ENCODE measurements at places on chromosomes 6 and 20.

GRCh38 chr6:46276576-46277142, 105.9 kb upstream of the ENPP5 start:
- DNase-seq: no peak

DNA sequence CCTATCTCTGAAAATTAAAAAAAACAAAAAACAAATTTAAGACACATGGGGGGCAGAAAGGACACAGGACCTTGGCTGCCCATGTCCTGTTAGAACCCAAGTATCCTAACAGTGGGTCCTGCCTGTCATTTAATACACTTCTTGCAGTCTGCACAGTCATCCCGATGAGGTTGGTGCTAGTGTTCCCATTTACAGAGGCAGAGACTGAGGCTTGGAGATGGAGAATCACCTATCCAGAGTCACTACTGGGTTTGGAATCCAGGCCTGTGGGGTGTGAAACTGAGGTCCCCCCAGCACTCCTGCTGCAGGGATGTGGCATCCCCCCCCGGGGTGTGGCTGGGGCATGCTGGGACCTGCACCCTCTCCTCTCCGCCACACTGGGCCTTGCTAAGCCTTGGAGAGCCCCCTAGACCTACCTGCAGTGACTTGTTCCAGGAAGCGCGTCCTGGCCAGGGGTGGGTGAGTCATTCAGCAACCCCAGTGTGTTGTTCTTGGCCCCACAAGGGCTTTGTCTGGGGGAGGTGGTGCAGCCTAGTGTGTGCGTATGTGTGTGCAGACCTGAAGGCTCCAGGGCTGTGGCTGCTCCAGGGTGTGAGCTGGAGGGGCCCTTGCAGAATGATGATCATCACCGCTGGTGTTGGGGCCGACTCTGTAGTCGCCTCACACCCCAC, 49.7 kb downstream of the BCAS4 start:
- DNase-seq: no peak

DNA sequence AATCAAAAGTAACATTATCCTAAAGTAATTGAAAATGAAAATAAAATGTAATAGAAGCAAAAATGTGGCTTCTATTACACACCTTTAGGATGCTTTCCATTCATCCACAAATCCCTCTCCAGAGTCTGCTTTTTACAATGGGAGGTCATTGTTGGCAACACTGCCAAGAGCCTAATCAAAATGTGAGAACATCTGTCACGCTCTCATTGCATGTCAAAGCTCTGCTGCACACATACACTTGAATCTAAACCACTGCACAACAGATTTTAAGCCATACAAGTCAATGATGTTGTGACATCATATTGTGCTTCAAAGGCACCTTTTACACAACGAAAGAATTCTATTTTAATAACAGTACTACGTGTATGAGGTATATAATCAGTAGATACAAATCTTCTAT, 82.1 kb downstream of the PREP start:
- DNase-seq: no peak

DNA sequence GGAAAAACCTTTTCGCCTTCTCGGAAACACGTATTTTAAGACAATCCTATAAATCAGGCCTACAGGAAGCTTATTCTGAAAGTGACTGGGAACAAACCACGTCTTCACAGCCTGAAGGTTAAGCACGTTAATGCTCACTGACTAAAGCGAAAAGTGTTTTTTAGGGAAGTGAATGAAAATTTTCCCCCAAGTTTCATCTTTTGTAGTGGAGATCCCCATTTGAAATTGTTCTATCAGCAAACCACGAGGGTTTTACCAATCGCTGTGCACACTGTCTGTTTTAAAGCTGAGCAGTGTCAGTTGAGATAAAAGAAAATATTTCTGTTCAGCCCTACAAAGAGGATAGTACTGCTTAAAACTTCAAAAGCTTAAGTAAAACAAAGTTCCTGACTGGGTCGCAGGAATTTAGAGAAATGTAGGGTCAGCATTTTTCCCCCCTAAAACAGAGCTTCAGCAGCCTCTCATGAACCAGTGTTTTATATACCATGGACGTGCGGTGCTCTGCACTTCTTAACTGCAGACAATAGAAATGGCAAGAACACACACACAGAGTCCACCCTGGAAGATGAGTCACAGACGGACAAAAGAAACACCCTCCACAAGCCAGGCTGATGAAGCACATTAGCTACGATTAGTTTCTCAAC, 34.9 kb downstream of the SLC22A23 start:
- DNase-seq: no peak

DNA sequence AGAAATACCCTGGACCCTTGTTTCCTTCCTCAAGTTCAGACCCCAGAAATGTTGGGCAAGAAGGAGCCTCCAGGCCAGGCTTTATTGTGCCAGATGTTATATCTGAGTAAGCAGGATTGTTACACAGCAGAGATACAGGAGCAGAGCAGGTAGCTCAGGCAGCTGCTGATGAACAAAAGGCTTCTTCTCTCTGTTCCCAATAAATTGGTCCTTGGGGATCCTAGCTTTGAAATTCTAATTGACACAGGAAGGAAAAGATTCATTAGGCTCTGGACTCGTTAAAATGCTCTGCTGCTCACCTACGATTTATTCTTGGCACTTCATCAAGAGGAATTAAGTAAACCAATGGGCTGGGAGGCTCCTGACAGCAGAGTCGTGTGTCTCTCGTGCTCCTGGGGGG, 54.2 kb downstream of the RALY start:
- DNase-seq: peak; percentile 19

DNA sequence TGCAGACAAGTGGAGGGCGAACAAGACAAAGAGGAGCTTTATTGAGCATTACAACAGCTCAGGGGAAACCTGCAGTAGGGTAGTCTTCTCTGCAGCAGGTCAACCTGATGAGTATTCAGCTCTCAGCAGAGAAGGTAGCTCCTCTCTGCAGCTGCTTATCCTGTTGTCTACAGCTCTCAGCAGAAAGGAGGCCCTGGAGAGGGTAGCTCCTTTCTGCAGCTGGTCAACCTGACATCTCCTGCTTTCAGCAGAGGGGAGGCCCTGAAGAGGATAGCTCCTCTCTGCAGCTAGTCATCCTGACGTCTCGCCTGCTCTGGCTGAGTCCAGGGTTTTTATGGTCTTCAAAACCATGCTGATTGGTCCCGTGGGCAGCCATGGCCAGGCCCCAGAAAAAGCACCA, 113.6 kb downstream of the CD24 start:
- DNase-seq: no peak

DNA sequence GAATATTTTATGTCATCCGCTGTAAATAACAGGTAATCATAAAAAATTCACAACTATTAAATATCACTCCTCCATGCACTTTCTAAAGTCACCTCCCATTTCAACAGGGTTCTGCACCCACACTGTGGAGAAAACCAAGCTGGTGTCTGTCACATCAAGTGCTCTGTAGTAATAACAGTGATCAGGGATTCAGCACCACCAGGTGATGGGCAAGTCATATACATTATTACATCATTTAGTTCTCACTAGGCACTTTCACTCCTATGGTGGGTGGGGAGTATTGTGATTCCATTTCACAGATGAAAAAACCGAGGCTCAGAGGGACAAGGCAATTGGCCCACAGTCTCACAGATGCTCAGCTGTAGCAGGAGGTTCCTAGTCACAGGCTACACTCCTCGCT, 8.7 kb downstream of the BFSP1 start:
- DNase-seq: no peak

DNA sequence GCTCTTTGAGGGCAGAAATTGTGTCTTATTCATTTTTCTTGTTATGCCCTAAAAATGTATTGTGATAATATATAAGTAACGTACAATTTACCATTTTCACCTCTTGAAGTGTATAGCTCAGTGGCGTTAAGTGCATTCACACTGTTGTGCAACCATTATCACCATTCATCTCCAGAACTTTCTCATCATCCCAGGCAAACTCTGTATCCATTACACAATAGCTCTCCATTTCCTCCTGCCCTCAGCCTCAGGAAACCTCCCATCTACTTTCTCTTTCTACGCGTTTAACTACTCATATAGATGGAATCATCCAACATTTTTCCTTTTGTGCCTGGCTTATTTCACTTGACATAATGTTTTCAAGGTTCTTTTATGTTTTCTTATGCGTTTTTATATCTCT, 184.6 kb downstream of the ESR1 start:
- DNase-seq: no peak

DNA sequence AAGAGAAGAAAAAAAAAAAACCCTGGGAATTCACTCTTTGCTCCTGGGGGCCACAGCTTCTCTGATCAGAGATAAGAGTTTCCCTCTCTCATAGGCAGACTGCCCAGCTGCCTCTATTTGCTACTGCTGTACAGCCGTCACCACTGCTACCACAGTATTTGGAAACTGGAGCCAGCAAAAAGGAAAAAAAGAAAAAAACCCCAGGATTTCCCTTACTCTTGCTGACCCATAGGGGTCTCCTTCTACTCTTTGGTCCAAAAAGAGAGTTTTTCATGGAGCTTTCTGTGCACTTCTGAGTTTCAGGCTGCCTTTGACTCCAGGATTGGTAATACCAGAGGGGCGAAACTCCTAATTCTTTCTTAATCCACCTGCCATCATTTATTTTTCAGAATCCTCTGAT, 89.7 kb downstream of the MDGA1 start:
- DNase-seq: no peak

DNA sequence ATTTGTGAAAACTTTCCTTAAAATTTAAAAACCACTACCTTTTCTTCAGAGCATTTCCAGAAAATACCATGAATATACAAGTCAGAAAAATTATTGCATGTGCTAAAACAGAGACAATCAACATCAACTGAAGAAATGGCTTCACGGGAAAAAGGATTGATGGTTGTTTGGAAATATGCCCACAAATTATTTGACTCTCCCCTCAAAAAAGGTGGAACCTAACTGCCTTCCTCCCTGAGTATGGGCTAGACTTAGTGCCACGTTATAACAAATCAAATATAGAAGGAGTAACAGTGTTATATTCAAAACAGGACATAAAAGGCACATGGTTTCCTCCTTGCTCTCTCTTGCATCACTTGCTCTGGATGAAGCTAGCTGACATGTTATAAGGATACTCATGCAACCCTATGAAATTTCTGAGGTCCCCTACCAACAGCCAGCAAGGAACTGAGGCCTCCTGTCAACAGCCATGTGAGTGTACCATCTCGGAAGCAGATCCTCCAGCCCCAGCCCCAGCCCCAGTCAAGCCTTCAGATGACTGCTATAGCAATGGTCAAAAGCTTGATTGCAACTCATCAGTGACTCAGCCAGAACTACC, 8.4 kb downstream of the BTBD9 start:
- no peak for DNase-seq

- DNase-seq: no peak
Observed at GRCh38 chr20:22523499-22524392, 60.6 kb downstream of the FOXA2 start.

GRCh38 chr6:80862756-80863155, 756.3 kb downstream of the BCKDHB start:
- no peak for DNase-seq

DNA sequence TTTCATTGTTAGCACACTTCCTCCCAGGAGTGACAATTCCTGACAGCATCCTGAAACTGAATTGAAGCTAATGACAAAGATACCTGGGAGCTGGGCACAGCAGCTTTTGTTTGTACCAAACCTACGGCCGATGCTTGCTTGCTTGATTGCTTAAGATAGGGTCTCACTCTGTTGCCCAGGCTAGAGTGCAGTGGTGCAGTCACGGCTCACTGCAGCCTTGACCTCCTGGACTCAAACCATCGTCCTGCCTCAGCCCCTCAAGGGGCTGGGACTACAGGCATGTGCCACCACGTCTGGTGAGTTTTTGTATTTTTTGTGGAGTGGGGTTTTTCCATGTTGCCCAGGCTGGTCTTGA, 84.7 kb upstream of the SCP2D1 start:
- no peak for DNase-seq

GRCh38 chr20:9015984-9016324, 52.9 kb upstream of the PLCB4 start:
- no peak for DNase-seq

DNA sequence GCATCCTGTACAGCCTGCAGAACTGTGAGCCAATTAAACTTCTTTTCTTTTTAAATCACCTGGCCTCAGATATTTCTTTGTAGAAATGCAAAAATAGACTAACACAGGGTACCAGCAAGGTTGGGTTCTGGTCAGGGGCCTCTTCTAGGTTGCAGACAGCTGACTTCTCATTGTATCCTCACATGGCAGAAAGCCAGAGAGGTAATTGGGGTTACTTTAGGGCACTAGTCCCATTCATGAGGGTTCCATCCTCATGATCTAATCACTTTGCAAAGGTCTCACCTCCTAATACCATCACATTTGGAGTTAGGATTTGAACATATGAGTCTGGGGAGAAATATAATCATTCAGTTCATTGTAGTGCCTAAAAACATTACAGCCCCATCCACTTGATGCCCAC, 101.5 kb downstream of the LCA5 start:
- DNase-seq: no peak

DNA sequence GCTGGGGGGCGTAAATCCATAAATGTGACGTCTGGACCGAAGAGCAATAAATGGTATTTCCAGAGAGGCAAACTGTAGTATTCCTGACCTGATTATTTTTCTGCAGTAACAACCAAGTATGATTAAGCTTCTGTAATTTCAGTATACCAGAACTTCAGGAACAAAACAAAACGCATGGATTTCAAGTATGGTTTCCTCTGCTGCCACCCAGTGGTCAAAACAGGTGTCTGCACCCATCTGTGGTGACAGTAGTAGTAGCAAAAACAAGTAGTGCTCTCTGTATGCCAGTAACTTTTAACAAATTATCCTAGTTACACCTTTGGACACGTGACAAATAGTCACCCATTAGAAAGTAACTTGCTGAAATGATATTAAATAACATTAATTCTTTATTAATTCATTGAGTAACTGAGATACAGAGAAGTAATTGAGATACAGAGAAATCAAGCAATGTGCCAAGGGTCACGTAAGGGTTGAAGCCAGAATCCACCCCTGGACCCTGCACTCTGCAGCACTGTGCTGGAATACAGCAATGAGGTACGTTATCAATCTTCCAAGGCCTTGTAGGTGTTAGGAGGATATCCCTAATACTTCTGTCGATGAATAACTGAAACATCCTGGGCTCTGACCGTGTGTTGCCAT, 7.9 kb downstream of the CALHM4 start:
- no peak for DNase-seq

- DNase-seq: no peak
Observed at GRCh38 chr6:84597238-84597875, 167.0 kb downstream of the TBX18 start.
